ENCODE measurements at places on chromosomes 1 and 21.

DNA sequence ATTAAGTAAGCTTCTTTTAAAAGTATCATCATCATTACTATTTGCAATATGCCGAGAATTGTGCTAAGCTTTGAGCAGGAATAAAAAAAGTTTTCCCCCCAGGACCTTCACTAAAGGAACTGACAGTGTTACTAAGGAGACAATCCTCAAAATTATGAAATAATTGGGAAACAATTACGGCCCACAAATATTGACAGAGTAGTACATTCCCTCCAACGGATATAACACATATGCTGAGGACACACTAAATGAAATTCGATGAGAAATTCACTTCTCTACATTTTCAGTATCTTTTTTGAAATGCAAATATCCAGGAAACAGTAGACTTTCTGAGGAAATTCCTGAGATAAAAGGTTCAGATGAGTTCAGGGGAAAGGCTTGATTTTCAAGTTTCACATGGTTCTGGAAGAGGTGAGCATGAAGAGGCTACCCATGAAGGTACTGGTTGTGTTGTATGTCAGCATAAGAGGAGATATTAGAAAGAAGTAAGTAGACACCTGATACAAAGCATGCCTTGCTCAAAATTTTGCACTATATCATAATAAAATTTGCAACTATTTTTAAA lies 171.2 kb upstream of the NR5A2 start:
- DNase-seq = no peak

- DNase-seq = no peak
These were observed 70.0 kb upstream of the TNFSF4 start for GRCh38 chr1:173276922-173277800.

GRCh38 chr1:58158506-58159433 lies 387.8 kb downstream of the OMA1 start:
- no peak for DNase-seq

GRCh38 chr1:155858800-155859233 lies 550 bp upstream of the SYT11 start:
- DNase-seq = peak; percentile 45

DNA sequence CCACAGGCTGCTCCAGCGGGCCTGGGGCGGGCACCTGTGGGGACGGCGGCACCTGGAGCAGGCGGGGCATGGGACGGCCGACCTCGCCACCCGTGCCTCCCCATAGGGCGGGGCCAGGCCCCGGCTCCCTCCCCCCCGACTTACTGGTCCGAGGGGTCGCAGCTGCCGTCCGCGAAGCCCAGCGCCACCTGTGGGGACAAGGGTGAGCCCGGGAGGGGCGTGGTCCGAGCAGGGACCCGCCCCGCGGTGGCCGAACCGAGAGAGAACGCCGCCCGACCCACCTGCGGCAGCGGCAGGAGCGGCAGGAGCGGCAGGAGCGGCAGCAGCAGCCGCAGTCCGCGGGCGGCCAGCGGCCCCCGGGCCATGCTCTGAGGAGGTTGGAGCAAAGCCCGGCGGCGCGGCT lies at the start of gene TMEM52:
TSS of gene TMEM52 (minus strand) at position 379 of the 403 bp plus-strand sequence. CDS start at position 365, 14 bp downstream.
- no peak for DNase-seq

GRCh38 chr1:119782631-119783325 lies 14.1 kb upstream of the HMGCS2 start:
- no peak for DNase-seq

DNA sequence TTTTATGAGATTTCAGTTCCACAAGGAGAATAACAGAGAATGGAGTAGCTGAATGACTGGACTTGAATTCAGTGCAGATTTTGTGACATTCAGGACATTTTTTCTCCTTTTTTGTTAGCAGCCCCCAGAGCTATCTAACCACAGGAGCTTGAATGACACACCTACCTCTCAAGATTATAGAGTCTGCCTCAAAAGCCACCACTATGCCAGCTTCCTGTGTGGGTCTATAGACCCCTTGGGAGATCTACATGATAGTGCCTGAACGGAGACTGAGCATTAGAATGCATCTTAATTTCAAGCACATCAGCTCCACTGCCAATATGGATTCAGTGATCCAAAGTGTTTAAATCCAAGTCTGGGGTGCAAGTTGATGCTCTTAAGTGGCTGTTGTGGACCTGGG lies 74.4 kb upstream of the ZNF648 start:
- DNase-seq = no peak

DNA sequence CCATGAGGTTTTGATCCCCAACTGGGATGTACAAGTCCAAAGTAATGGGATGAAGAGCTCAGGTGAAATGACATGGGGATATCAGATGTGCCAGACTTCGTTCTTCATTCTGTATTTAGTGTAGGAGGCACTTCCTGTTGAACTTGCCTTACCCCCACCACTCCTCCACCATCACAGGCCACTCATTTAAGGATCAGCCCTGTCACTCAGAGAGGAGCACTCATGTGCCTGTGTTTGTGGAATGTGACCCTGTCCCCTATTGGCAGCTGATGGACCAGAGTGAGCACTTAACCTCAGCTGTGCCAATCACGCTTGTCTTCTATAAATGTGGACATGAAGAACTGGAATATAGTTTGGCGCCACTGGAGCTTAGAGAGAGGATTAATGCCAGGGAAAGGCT lies 91.4 kb upstream of the CTTNBP2NL start:
- DNase-seq = no peak

- no peak for DNase-seq
These were observed 154.1 kb upstream of the VAMP3 start for GRCh38 chr1:7616953-7617352.

DNA sequence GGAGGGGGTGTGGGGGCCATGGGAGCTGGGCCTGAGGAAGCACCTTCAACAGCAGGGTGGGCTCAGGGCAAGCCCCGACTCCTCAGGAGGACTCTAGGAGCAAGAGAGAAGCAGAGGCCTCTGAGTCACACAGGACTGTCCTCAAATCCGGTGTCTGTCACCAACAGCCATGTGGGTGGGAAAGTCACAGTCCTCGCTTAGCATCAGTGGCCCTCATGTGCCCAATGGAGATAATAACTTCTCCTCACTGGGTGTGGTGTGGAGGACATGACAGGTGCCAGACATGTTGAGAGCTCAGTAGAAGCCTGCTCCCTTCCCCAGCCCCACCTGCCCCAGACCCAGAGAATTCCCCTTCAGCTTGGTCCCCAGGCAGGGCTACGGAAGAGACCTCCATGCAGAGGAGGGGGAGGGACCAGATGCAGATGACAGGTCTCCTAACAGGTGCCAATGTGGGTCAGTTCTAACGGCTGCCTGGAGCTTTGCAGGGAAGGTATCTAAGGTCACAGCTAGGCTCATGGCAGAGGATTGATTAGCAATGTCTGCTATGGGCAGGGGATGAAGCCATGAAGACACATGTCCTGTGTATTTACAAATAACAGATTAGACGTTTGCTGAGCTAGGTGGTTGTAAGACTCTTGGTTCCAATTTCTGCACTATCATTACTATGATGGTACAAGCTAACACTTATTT lies 30.2 kb downstream of the TTC39A start:
- DNase-seq = no peak

DNA sequence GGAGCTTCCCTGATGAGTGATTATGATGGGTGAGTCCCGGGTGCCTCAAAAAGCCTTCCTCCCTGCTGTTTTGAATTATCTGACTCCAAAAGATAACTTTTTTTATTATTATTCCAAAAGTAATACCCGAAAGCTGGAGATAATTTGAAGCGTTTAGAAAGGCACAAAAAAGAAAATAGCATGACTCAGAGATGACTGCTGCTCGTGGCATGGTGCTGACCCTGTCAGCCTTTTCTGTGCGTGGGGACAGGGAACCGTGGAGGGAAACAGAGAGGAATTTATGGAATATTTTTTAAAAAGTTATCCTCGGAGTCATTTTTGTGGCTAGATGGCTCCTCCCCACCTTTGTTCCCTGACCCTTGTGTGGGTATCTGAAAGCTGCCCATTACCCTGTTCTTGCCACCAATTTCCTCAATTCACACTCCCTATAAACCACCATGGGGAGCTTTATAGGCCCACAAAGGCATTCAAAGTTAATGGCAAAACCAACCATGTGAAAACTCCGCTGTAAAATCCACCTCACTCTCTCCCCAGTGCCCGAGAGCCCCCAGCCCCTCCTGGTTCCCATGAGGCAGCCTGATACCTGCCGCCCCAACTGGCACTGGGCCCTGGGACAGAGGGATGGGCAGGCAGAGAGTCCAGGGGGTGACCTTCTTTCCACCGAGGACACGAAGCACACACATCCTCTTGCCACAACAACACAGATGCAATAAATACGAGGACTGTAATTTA lies 37.5 kb downstream of the IGSF21 start:
- no peak for DNase-seq

- DNase-seq = no peak
These were observed 203.4 kb upstream of the RAB4A start for GRCh38 chr1:229067546-229067945.

GRCh38 chr21:45160198-45160597 lies 85.8 kb downstream of the ADARB1 start:
- no peak for DNase-seq

DNA sequence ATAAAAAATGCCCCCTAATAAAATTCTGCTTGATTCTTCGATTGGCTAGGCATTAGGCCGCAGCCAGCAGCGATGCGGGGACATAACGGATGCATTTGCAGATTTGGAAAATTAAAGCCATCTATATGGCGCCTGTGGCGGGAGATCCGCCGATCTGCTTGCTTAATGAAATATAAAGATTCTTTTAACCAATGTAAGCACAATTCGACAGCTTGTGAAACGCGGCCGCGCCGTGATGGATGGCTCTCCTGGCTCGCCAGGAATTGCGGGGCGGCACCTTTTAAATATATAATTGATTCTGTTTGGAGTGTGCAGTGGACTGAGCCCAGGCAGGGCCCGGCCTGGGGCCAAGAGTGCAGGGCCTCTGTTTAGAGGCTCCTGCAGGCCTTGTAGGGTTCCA lies 8.0 kb downstream of the DMBX1 start:
- DNase-seq = no peak

GRCh38 chr1:242728696-242729095 lies 204.2 kb upstream of the PLD5 start:
- no peak for DNase-seq

DNA sequence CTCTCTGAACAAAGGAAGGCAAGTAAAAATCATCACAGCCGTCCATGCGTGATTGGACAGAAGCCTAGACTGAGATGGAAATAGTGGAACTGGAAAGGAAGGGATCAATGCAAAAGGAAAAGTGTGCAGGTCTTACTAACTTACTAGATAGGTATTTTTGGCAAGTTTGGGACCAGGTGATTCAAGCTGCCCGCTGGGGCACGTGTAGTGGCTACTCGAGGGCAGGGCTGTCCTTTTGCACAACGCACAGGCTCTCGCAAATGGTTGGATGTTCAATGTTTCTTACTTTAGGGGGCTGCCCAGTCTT lies 566 bp upstream of the ALG6 start:
- no peak for DNase-seq

- no peak for DNase-seq
These were observed 640.7 kb upstream of the PTBP2 start for GRCh38 chr1:96080925-96081324.

- no peak for DNase-seq
These were observed 430.9 kb downstream of the HLX start for GRCh38 chr1:221310180-221310579.

GRCh38 chr1:42250164-42250563 lies 84.9 kb downstream of the FOXJ3 start:
- DNase-seq = no peak

GRCh38 chr1:208747979-208748378 lies 503.8 kb upstream of the PLXNA2 start:
- no peak for DNase-seq

DNA sequence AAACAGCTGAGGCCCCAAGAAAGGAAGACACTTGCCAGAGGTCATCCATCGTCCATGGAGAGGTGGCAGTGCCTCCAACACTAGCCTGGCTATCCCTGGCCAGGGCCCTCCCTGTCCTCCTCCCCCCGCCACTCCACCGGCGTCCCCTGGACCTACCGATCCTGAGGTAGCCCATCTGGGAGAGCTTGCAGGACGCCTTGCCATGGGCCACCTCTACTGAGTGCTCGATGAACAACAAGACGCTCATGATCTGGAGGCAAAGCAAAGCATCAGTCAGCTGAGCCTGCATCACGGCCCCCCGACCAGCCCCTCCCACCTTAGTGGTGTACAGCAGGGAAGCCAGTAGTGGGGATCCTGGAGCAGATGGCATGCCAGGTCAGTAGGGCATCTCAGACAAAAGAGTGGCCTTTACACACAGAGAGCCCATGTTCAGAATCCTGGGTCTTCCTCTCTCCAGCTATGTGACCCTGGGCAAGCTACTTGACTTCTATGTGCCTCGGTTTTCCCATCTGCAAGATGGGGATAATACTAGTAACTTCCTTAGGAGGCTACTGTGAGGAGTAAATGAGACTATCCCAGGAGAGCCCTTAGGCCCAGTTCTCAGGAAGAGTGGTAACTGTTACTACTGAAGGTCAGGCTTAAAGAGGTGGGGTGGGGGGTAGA lies 15.1 kb downstream of the LAPTM5 start:
- DNase-seq = no peak

- no peak for DNase-seq
These were observed 257.2 kb upstream of the AJAP1 start for GRCh38 chr1:4397196-4397595.

- no peak for DNase-seq
These were observed 36.5 kb downstream of the DDX20 start for GRCh38 chr1:111792249-111792648.

GRCh38 chr1:150613061-150613920 lies 16.1 kb downstream of the ENSA start:
- DNase-seq = peak; percentile 57

All from activated naive CD8-positive, alpha-beta T cell treated with anti-CD3 and anti-CD28 coated beads, Interleukin-2, amount 50 U/mL, for 24 hours (primary cell).